ENCODE measurements at places on chromosomes 16 and 17.
A peak's percentile ranks its signal among the peaks of the same experiment; 100 is the strongest.

DNA sequence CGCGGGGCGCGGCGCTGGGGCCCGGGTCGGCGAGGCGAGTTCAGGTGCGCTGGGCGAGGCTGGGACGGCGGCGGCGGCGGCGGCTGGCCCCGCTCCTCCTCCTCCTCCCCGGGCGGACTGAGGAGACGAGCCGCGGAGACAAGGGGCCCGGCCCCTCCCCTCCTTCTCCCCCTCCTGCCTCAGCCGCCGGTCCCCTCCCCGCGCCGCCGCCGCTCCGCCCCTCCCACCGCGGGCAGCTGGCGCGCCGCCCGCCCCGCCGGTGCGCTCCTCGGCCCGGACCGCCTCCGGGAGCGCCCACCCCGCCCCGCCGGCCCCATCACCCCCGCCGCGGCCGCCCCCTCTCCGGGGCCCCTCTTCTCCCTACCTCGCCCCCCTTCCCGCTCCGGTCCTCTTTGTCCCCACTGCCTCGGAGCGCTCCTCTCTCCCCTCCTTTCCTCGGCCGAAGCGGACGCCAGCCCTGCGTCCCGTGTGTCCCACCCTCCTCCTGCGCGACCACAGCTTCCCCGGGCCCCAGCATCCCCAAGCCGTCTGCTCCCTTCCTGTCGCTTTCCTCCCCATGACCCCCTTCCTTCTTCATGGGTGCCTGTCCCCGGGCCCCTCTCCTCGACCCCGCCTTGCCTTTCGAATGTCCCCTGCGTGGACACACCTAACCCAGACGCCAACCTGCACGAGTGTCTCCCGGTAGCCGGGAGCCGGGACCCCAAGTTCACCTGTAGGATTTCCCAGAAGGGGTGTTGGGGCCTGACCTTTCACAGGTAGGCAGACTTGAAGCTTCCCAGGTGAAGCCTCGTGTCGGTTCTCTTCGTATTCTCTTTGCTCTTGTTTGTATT is at the start of gene TOX3:
TOX3 (minus strand) TSS at position 140 of the 830 bp plus-strand sequence. CDS start 420 bp downstream, outside the sequence.
- DNase-seq: no peak

DNA sequence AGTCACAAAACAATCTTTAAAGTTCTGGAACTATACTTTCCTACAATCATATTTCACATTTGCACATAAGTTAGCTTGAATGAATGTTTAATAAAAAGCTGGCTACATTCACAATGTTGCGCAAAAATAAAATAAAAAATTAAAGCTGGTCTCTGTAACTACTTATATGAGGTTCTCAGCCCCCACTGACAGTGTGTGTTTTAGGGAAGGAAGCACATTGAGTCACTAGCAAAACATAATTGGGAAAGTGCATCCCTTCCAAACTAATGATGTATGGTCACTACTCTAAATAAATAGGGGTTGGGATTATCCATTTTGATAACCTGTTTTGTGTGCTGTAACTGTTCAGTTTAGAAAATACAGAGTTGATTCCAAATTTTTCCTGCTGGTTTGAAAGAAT is 251.9 kb downstream of the IRX3 start:
- no peak for DNase-seq

- DNase-seq: peak; percentile 38
These were observed 1.0 kb downstream of the EIF1 start for GRCh38 chr17:41689497-41690299.

GRCh38 chr16:87675111-87675719 is 72.9 kb downstream of the JPH3 start:
- no peak for DNase-seq

GRCh38 chr16:86307514-86307903 is 202.8 kb upstream of the FOXF1 start:
- no peak for DNase-seq

DNA sequence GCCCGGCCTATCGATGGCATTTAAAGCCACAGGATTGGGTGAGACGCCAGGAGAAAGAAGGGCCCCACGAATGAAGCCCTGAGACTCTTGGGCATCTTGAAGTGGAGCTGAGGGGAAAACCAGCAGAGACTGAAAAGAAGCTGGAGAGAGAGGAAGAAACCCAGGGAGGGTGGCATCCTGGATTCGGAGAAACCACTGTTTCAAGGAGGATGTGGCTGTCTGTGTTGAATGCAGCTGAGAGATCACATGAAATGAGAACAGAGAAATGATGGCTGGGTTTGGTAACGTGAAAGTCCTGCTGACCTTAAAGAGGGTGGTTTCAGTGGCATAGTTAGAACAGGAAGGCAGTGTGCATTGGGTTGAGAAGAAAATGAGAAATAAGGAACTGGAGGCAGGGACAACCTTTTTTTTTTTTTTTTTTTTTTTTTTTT is 3.8 kb downstream of the TNFSF12 start:
- no peak for DNase-seq

- no peak for DNase-seq
These were observed 5.7 kb upstream of the SDR42E1 start for GRCh38 chr16:82016964-82017363.

DNA sequence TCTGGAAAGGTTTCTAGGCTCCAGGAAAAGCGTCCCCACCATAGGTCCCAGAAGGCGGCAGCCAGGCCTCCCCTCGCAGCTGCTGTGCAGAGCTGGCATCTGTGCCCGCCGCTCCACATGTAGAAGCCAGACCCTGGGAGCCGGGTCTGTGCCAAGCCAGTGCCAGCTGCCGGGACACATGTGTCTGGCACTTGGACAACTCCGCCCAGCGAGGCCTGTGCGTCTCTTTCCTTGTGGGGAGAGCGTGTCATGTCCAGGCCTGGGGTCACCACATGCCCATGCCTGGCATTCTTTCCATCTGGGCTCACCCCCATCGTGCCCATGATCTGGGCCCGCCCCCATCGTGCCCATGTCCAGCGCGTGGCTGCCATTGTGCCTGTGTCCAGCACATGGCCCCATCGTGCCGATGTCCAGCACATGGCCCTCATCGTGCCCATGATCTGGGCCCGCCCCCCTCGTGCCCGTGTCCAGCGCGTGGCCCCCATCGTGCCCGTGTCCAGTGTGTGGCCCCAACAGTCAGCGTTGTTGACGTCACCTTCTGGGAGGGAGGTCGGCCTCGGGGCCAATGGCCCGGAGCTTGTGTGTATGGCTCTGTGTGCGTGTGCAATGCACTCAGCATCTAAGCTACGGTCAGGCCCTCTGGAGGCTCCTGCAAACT is 13.3 kb upstream of the ACSF3 start:
- DNase-seq: no peak

DNA sequence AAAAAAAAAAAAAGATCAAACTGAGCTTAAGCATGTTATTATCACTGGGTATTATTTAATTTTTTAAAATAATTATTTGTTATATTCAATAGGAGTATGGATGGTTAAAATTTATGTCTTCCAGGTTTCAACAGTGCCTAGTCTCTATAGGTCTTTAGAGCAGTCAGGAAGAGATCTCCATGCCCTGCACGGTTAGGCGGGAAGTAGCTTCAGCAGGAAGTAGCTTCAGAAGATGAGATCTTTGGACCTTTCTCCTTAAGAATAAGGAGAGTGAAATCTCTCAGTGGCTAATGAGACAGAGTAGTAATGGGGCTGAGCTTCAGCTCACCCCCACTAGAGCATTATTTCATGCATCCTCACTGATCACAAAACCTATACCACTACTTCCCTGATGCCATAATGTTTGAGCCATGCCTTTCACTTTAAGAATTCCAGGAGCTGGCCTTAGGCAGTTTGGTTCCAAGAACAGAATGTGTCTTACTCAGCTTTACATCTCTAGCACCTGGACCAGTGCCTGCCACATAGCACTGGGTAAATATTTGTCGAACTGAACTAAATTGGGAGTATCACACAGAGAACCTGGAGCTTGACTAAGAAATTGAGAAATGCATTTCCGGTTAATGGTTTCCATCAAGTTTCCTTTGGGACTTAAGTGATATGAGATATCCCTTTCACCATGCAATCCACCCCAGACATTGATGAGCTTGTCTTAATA is 43.5 kb downstream of the SCPEP1 start:
- DNase-seq: peak; percentile 94

DNA sequence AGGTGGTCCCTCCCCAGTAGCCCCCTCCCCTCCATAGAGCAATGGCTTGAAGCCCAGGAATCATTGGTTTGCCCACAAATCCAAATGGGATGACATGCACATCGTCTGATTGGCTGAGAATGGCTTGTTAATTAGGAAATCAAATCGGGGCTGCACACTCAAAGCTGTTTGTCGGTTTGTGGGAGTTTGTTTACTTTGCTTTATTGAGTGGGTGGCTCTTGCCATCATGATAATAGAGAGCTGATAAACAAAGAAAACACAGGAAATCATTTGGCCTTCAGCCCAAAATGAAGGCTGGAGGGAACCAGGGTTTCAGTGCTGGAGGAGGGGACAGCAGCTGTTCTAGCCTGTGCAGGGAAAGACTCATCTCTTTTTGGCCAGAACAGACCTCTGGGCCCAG is 316.3 kb downstream of the CBLN1 start:
- no peak for DNase-seq

DNA sequence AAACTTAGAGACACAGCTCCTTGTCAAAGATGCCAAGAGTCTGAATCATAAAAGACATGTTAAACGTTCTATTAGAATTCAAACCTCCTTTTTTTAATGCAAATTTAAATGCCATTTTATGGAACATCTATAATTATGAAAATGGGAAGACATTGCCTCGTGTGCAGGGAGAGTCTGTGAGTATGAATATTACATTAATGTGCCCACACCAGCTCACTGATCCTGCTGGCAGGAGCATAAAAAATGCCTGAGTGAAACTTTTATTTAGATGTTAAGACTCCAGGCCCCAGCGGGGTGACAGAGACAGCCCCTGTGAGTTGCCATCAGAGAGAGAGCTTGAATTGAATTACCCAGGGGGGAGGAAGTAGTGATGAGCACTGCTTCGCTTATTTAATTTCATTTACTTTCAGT is 84.8 kb downstream of the SNX11 start:
- DNase-seq: no peak

- peak; percentile 83 for DNase-seq
These were observed 27.3 kb downstream of the KAT7 start for GRCh38 chr17:49815761-49816281.

DNA sequence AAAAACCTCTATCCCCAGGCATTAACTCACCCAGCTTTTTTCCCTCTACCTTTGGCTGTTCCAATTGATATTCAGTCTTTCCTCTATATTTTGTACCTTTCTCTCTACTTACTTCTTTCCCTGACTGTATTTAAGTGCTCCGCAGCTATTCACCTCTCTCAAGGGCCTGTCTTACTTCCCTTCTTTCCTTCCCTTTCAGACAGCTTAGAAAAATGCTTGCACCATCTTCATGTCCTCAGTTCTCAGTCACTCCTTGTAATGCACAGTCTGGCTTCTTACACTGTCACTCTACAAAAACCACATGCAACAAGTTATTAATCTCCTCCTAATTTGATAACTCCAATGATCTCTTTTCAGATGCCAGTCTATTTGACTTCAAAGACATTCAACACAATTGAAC is 163.4 kb downstream of the PHKB start:
- DNase-seq: no peak

GRCh38 chr16:3454093-3454492 is 10.6 kb downstream of the NAA60 start:
- no peak for DNase-seq

DNA sequence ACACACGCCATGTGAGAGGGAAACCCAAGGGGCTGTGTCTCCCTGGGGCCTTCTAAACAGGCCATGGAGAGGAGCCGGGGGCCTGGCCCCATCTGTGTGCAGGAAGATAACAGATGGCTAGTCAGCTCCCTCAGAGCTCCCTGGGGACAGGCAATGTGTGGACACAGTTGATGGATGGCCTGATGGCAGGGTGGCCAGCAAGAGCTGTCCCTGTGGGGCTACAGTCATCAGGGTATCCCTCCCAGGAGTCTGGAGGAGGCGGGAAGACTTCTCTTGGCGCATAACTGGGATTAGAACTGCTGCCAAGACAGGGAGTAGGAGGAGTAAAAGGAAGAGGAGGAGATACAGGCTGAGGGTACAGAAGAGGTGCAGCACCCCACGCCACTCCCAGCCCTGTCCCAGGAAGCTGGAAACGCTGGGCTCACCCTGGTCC is 17.3 kb downstream of the MYO18A start:
- DNase-seq: no peak

GRCh38 chr16:14003074-14003570 is 68.0 kb upstream of the MRTFB start:
- DNase-seq: no peak

DNA sequence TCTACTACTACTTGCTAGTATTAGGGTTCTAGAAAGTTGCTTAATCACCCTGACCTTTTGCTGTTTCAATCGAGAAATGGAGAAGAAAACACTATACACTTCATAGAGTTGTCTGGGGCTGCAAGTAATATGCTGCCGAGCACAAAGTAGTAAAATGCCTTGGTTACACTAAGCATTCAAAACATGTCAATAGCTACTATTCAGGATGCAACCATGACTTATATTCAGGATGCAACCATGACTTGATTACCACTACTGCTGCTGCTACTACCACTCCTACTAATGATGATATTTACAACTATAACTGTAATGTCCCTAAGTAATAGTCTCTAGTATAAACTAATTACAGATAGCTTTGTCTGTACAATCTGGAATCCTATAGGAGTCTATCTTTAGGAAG is 35.3 kb downstream of the ADAMTS18 start:
- DNase-seq: no peak

DNA sequence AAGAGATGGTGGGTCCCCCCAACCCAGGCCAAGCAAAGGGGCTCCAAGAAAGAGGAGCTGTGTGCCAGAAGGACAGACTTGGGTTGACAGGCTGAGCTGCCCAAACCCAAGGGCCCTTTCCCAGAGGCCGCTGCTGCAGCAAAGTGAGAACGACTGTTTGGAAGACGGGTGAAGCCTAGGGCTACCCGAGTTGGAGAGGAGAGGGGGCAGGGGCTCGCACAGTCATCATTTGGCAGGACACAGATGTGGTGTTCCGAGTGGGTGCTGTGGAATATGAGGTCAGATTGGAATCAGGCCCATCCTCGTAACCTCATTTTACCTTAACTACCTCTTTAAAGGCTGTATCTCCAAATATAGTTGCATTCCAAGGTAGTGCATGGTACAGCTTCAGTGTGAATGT is 5.3 kb upstream of the MFAP4 start:
- DNase-seq: no peak

DNA sequence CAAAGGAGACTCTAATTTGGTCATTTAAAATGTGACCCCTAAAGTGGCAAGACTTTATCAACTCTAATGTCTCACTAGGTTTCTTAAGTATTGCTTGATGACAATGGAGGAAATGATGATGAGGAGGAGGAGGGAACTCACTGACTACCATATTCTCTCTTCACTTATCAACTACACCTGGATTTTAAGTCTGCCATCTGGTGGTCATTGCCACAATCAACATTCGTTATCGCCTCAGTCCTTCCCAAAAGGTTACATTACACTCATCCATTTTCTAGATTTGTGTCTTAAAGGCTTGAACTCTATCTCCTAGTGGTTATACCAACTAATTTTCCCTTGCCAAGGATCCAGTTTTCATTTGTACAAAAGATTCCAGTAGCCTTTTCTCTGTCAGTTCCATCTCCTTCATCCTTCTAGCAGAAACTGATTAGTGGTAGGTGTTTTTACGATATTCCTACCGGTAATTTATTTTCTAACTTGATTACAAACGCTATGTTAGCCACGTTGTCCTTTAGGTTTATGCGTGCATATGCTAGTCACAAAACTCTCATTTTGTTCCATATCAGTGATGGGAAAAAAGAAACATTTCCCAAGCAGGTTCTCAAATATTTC is 114.6 kb upstream of the NOG start:
- DNase-seq: peak; percentile 10
